ENCODE measurements at places on chromosomes 12 and 14. TPM values are rescaled to one million over a fixed set of nuclear protein-coding genes. Genes with fewer than 3 reads are reported as not detected.
A peak's percentile ranks its signal among the peaks of the same experiment; 100 is the strongest.

PNN gene
- 177 TPM for total RNA-seq

KERA gene
- total RNA-seq = not detected

DNA sequence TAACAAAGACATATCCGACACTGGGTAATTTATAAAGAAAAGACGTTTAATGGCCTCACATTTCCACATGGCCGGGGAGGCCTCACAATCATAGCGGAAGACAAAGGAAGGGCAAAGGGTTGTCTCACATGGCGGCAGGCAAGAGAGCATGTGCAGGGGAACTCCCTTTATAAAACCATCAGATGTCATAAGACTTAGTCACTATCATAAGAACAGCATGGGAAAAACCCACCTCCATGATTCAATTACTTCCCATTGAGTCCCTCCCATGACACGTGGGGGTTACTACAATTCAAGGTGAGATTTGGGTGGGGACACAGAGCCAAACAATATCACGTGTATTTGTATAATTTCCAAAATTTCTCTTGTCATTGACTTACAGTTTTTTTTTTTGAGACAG is 5.5 kb upstream of the LMNTD1 start:
- DNase-seq = no peak
- no peaks in the 10 kb centered on the region for H3K27me3 ChIP-seq
- no peak overlapping the region for H3K4me3 ChIP-seq
- H3K27ac ChIP-seq = no peak overlapping the region
- H3K36me3 ChIP-seq = no peaks in the 10 kb centered on the region

SCARB1 gene
- total RNA-seq = 10.0 TPM

KRAS gene
- total RNA-seq = 10.5 TPM

LAG3 gene
- 2.6 TPM for total RNA-seq

OR11H7 gene
- total RNA-seq = not detected

OTOGL gene
- total RNA-seq = 0.20 TPM

GRCh38 chr12:4252601-4253000 is 21.0 kb upstream of the CCND2 start:
- no peak overlapping the region for H3K27ac ChIP-seq
- DNase-seq = no peak
- no peaks in the 10 kb centered on the region for H3K4me1 ChIP-seq

- H3K4me1 ChIP-seq = no peaks in the 10 kb centered on the region
- no peaks in the 10 kb centered on the region for H3K27me3 ChIP-seq
- H3K27ac ChIP-seq = no peak overlapping the region
- H3K36me3 ChIP-seq = no peaks in the 10 kb centered on the region
Observed at GRCh38 chr14:35134329-35135123, 12.2 kb downstream of the PRORP start.

GRCh38 chr14:32980902-32981501 is 42.3 kb downstream of the NPAS3 start:
- DNase-seq = no peak
- H3K36me3 ChIP-seq = no peaks in the 10 kb centered on the region
- H3K4me1 ChIP-seq = no peaks in the 10 kb centered on the region
- H3K27me3 ChIP-seq = no peaks in the 10 kb centered on the region
- H3K27ac ChIP-seq = no peak overlapping the region

DNA sequence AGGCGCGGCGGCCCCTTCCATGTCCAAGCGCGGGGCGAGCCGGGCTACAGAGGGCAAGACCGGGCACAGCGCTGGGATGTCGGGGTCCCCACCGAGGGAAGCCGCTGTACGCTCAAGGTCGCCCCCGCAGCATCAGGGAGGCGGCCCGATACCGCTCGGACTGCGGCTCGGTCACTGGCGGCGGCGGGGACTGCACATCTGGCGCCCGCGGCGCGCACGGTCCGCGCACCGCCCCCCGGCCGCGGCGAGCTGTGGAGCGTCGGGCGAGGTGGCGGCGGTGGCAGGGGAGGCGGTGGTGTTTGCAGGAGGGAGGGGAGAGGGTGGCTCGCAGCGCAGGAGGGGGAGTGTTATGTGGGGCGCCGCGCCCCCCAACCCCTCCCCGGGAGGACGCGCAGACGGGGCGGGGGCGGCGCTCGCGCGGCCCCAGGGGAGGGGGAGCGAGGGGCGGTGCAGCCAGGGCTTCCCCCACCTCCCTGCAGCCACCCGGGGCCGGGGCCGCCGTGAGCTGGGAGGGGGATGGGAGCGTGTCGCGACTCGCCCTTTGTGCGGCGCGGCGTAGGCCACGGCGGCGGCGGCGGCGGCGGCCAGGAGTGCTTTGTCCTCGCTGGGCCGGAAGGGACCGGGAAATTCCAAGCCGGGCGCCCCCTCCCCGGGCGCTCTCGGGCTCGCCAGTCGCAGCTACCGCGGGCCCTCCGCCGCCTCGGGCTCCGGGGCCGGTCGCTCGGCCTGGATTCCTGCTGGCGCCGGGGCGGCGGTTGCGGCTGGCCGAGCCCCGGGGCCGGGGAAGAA is at the start of gene NUAK1:
TSS of gene NUAK1 (minus strand) at position 322 of the 789 bp plus-strand sequence. CDS start at position 21, 301 bp downstream.
- H3K27me3 ChIP-seq = peaks cover 16% of the 10 kb centered on the region
- H3K4me3 ChIP-seq = peak within 1 kb of the TSS; percentile 69
- peak within 1 kb of the TSS; percentile 87 for H3K27ac ChIP-seq
- no peaks in the 10 kb centered on the region for H3K36me3 ChIP-seq
- H3K4me1 ChIP-seq = peaks cover 24% of the 10 kb centered on the region
- DNase-seq = peak; percentile 50

GRCh38 chr14:96146131-96146771 is 58.4 kb upstream of the BDKRB2 start:
- no peaks in the 10 kb centered on the region for H3K27me3 ChIP-seq
- no peak overlapping the region for H3K4me3 ChIP-seq
- H3K4me1 ChIP-seq = no peaks in the 10 kb centered on the region
- no peaks in the 10 kb centered on the region for H3K36me3 ChIP-seq
- H3K27ac ChIP-seq = no peak overlapping the region
- no peak for DNase-seq

SLC2A14 gene
- not detected for total RNA-seq

DNA sequence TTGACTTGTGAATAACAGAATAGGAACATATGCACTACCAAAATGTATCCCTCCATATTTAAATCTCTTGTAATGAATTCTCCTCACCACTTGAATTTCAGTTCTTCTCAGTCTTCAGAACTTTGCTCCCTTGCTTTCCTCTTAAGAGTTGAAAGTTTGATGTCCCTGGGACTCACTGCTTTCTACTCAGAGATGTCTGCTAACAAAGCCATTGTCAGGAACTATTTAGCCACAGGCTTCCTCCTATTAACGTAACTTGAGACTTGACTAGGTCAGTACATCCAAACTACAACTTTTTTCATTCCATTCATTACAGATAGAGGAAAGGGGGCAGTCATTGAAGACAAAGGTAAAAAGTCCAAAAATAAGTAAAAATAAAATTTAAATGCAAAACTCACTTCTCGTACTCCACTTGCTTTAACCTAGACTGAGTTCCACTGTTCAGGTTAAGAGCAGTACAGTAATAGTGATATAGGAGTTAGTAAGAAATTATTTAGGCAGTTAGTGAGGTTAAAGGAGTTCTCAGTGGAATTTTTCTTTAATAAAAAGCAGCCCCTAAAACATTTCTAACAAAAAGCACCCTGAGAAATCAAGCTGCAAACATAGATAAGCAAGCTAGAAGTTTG is 364.2 kb downstream of the SOX5 start:
- DNase-seq = no peak
- no peak overlapping the region for H3K27ac ChIP-seq
- no peaks in the 10 kb centered on the region for H3K27me3 ChIP-seq
- H3K36me3 ChIP-seq = no peaks in the 10 kb centered on the region
- H3K4me1 ChIP-seq = no peaks in the 10 kb centered on the region
- no peak overlapping the region for H3K4me3 ChIP-seq

DNA sequence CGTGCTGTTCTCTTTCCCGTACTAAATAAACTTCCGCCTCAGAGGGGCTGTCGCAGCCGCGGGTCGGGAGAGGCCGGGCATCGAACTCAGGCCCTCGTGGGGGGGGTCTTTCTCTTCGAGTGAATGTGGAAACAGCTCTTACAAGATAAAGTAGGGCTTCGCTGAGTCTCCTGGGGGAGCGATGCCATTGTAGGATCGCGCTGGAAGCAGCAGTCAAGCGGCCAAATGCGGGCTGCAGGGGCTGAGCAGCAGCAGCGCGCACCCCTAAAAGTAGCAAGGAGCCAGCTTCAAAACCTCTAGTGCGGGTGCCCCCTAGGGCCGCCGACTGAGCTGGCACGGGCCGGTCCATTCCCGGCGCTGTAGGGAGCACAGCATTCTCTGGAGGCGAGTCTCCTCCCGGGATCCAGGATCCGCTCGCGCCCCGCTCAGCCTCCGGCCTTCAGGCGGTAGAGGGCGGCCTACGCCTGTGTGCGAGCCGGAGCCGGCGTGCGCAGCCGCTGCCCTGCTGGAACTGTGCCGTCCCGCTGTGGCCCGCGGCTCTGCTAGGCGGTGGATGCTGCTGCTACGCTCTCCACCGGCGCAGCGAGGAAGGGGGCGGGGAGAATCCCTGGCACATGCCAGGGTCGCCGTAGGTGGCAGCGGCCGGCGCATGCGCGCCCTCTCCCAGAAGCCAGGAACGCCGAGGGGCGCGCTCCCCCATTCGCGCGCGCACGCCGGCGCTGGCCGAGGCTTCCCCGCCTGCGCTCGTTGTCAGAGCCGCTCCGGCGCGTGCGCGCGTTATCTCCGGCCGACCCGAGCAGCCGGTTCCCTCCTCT is at the start of gene FUT8:
TSS of gene FUT8 (plus strand) at position 699 of the 815 bp plus-strand sequence. CDS start 148,834 bp downstream, outside the sequence.
- no peaks in the 10 kb centered on the region for H3K36me3 ChIP-seq
- H3K27me3 ChIP-seq = no peaks in the 10 kb centered on the region

- H3K4me3 ChIP-seq = no peak overlapping the region
- H3K27me3 ChIP-seq = no peaks in the 10 kb centered on the region
- H3K4me1 ChIP-seq = no peaks in the 10 kb centered on the region
- no peaks in the 10 kb centered on the region for H3K36me3 ChIP-seq
- no peak for DNase-seq
Observed at GRCh38 chr14:93977790-93978581, 1.6 kb upstream of the ASB2 start.

P3H3 gene
- total RNA-seq = 15.7 TPM

DNA sequence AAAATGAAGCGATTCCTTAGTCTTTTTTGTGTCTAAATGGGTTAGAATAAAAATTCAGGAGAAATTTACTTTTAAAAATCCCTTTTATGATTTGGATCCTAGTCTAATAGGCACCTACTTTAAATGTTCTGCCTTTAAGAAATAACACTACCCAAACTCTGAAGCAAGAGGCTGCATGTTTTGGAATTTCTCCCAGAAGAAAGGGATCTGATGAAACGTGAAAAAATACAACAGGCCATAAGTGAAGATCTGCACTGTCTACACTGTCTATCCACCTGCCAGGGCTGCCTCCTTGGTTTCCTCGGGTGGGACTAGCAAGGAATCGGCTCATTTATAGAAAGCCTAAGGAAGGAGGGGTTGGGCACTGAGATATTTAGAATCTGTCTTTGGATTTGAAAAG is 22.1 kb downstream of the ACVR1B start:
- no peak for DNase-seq
- peaks cover 60% of the 10 kb centered on the region for H3K4me1 ChIP-seq
- peak overlapping the region; percentile 71 for H3K27ac ChIP-seq
- H3K27me3 ChIP-seq = no peaks in the 10 kb centered on the region
- peaks cover 11% of the 10 kb centered on the region for H3K36me3 ChIP-seq

SERPINA5 gene
- 1.5 TPM for total RNA-seq

DNA sequence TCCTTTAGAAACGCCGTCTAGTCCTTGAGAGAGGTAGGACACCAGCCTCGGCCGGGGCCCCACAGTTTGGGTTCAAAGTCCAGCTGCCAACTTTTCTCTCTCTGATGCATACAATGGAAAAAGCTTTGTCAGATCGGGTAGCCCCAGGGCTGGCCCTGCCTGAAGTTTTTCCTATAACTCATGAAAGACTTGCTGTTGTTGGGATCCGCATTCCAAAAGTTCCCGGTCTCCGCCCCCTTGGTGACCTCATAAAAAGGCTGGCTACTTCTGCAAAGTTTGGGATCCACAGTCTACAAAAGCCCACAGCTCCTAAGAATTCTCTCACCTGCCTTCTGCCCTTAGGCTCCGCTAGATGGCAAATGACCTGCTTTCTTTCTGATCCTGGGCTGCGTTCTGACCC is 35.3 kb upstream of the CLEC6A start:
- no peak for DNase-seq
- H3K27me3 ChIP-seq = no peaks in the 10 kb centered on the region
- no peak overlapping the region for H3K27ac ChIP-seq
- H3K36me3 ChIP-seq = no peaks in the 10 kb centered on the region

GRCh38 chr14:96274543-96274942 is 18.5 kb downstream of the BDKRB1 start:
- no peaks in the 10 kb centered on the region for H3K36me3 ChIP-seq
- peaks cover 8% of the 10 kb centered on the region for H3K4me1 ChIP-seq
- H3K27me3 ChIP-seq = no peaks in the 10 kb centered on the region
- DNase-seq = no peak
- no peak overlapping the region for H3K27ac ChIP-seq

- H3K27ac ChIP-seq = no peak overlapping the region
- H3K27me3 ChIP-seq = no peaks in the 10 kb centered on the region
- H3K4me1 ChIP-seq = no peaks in the 10 kb centered on the region
Observed at GRCh38 chr14:68748691-68749090, 44.2 kb downstream of the ZFP36L1 start.

DNA sequence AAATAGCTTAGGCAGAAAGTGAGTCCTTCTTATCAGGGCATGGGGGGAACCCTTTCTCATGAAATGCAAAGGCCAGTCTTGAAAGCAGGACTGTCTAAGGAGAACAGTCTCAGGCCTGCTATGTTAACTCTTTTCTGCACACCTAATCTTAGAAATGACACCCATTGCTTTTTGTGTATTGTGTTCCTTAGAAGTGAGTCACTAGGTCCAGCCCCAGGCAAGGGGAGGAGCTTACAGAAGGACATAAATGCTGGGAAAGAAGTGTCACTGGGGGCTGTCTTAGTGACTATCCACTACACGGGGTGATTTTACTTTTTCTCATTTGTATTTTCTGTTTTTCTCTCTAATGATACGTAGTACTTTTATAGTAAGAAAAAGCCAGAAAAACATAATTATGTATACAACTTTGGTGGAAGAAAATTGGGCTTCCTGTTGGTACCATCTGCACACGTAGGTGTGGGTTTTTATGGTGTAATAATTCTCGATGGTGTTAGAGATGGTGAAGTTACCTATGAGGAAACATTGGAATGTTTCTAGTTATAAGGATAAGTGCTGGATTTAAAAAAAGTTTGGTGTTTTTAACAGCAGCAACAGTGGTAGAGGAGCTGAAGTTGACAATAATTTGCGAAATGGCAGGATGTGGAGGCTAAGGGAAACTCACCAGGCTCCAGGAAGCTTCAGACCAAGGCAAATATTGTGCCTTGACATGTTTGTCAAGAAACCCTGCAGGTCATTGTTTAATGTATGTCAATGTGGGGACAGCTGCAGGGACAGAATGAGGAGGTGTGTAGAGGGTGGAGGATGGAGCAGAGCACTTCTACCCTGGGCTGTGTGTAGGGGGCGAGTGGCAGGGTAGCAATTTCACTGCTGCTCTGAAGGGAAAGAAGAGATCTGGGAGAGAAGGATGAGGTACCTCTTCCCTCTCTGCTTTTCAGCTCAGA is 214.9 kb downstream of the KTN1 start:
- H3K36me3 ChIP-seq = no peaks in the 10 kb centered on the region
- H3K27me3 ChIP-seq = no peaks in the 10 kb centered on the region
- no peak for DNase-seq
- no peaks in the 10 kb centered on the region for H3K4me1 ChIP-seq

- no peak overlapping the region for H3K27ac ChIP-seq
- no peak overlapping the region for H3K4me3 ChIP-seq
- H3K4me1 ChIP-seq = peaks cover 4% of the 10 kb centered on the region
- no peaks in the 10 kb centered on the region for H3K27me3 ChIP-seq
- H3K36me3 ChIP-seq = no peaks in the 10 kb centered on the region
Observed at GRCh38 chr14:29643433-29644211, 284.0 kb downstream of the PRKD1 start.

Measured in upper lobe of left lung (tissue), 6 donors.